ENCODE measurements at places on chromosomes 3 and 15.
A peak's percentile ranks its signal among the peaks of the same experiment; 100 is the strongest.

GRCh38 chr3:154954757-154955156 is 125.4 kb upstream of the MME start:
- no peak for DNase-seq

- peak; percentile 24 for DNase-seq
Observed at GRCh38 chr3:126472277-126473006, 3.2 kb downstream of the ZXDC start.

- no peak for DNase-seq
Observed at GRCh38 chr3:40841570-40842109, 316.9 kb downstream of the ZNF621 start.

GRCh38 chr15:75531041-75531450 is 48.1 kb downstream of the PTPN9 start:
- no peak for DNase-seq

DNA sequence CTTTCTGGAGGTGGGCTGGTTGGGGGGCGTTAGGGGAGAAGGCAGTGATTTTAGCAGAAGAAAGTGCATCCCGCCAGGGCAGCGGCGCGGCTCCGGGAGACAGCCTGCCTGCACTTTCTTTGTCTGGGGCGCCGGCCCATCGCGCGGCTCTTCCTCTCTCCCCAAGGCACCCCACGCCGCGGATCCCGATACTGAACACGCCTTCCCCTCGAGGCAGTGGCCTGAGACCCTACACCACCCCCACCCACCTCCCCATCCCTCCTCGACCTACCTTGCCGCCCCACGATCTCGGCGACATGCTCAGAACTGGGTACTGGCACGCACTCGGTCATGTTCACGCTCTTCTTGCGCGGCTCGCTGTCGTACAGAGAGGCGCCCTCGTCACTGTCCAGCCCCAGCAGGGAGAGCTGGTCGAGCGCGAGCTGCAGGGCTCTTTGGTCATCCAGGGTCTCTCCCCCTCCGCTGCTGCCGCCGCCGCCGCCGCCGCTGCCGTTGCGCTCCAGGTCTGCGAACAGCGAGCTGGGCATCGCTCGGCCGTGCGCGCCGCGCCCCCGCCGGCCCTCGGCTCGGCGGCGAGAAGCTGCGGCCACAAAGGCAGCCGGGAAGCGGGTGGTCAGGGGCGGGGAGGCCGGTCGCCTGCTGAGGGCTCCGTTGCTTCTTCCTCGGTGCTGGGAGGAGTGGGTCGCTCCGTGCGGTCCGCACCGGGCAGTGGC is 483 bp downstream of the MEX3B start:
- DNase-seq: peak; percentile 8

GRCh38 chr3:17207019-17207418 is 322.3 kb downstream of the PLCL2 start:
- DNase-seq: no peak

DNA sequence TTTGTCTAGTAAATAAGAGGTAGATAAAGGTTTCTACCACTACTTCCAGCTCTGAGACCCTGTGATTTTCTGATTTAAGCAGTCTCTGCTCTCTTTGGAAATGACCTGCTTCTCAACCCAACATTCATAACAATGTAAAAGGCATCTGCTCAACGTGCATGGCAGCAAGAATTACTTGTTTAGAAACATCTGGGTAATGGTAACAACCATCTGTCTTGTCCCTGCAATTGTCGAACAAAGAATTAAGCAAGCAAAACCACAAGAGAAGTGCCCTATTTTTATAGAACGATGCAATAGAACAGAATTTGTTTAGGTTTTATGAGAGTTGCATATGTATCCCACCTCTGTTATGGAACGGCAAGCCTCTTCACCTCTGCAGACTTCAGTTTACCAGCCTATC is 7.1 kb upstream of the FSIP1 start:
- no peak for DNase-seq

DNA sequence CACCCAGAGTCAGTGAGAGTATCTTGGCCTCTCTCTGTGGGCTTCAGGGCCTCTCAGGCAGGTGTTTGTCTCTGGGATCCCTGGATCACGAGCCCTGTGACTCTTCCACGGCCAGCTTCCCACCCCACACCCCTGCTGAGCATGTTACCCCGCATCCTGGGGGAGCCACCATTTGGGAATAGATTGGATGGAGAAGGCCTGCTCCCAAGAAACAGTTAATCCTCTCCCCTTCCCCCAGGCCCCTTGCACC is 15.5 kb upstream of the SRP14 start:
- DNase-seq: no peak
